ENCODE measurements at places on chromosomes 4 and X.

- DNase-seq = no peak
Measured at GRCh38 chr4:101958547-101958946, 168.0 kb downstream of the BANK1 start.

DNA sequence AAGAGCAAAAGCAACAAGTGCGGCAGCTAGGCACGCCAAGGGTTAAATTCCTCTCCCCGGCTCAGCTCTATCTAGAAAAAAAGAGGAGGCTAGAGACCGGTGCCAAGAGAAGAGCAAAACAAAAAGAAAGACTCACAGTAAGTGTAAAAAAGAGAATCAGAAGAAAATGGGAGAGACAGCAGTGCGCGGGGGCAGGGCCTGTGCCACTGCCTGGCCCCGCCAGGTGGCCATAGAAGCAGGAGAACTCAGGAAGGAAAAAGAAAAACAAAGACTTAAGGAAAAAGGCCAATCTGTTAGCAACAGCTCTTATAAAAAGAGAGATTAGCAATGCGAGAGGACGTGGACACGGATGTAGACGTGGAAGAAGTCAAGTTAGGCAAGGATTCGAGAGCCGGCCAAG is 3.2 kb downstream of the ACOX3 start:
- DNase-seq = peak; percentile 19

GRCh38 chr4:8829584-8829983 is 42.1 kb downstream of the HMX1 start:
- no peak for DNase-seq

DNA sequence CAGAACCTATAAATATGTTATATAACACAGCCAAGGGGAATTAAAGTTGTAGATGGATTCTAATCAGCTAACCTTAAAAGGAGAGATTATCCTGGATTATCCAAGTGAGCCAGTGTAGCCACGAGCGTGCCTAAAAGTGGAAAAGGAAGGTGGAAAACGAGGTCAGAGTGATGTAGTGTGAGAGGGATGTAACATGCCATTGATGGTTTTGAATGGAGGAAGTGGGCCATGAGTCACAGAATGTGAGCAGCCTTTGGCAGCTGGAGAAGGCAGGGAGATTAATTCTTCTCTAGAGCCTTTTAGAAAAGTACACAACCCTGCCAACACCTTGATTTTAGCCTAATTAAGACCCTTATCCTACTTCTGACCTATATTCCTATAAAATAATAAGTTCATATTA is 149.1 kb downstream of the SLC39A8 start:
- peak; percentile 76 for DNase-seq

DNA sequence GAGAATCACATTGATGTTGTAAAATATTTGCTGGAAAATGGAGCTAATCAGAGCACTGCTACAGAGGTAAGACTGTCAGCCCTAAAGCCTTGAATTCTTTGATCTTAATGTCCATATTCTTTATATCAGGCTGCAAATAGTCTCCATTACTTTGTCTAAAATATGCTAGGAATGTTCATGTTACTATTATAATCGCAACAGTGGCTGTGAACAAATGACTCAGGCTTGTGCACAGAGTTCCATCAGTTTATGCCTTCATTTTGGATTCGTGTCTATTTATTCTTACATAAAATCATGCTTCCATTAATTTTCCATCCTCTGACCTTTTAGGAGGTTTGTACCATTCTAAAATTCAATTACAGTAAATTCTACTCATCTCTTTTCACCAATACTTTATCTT is 182.7 kb downstream of the ANK2 start:
- DNase-seq = peak; percentile 28

Measured in astrocyte of the hippocampus (primary cell).